Activated T-helper 9 cell treated with anti-CD3 and anti-CD28 coated beads, Interleukin-2, amount 50 U/mL, for 16 hours (primary cell): ENCODE measurements at places on chromosomes 3 and 15.

- peak; percentile 15 for DNase-seq
Observed at GRCh38 chr3:14791343-14791945, 27.3 kb upstream of the FGD5 start.

- DNase-seq, result no peak
Observed at GRCh38 chr3:133962849-133963248, 66.9 kb downstream of the SLCO2A1 start.

DNA sequence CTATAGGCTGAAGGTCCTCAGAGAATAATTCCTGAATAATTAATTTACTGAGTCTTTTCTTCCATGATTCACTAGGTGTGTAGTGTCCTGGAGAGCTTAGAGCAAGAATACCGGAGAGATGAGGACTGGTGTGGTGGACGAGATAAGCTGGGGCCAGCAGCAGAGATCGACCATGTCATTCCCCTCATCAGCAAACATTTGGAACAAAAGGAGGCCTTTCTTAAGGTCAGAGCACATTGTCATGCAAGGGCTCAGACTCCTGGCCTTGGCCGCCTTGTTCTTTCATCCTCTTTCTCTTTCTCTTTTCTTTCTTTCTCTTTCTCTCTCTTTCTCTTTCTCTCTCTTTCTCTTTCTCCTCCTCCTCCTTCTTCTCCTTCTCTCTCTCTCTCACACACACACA lies 291.4 kb upstream of the UMPS start:
- no peak for DNase-seq

- DNase-seq, result no peak
Observed at GRCh38 chr15:77530576-77530975, 102.1 kb downstream of the LINGO1 start.

GRCh38 chr3:156536524-156537316 lies 18.2 kb downstream of the SSR3 start:
- no peak for DNase-seq

- no peak for DNase-seq
Observed at GRCh38 chr15:60076045-60076444, 71.9 kb downstream of the FOXB1 start.

GRCh38 chr3:8529181-8529637 lies 27.6 kb downstream of the LMCD1 start:
- no peak for DNase-seq

DNA sequence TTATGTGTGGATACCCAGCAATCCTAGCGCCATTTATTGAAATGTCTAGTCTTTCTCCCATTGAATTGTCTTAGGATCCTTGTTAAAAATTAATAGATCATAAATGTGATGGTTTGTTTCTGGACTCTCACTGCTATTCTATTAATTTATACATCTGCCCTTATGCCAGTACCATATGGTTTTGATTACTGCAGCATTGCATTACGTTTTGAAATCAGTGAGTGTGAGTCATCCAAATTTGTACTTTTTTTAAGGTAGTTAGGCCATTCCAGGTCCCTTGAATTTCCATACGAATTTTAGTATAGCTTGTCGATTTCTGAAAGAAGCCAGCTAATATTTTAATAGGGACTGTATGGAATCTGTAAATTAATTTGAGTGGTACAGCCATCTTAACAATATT lies 648.6 kb upstream of the ZNF385D start:
- DNase-seq, result no peak

GRCh38 chr15:76517910-76518309 lies 181.3 kb downstream of the ISL2 start:
- no peak for DNase-seq

DNA sequence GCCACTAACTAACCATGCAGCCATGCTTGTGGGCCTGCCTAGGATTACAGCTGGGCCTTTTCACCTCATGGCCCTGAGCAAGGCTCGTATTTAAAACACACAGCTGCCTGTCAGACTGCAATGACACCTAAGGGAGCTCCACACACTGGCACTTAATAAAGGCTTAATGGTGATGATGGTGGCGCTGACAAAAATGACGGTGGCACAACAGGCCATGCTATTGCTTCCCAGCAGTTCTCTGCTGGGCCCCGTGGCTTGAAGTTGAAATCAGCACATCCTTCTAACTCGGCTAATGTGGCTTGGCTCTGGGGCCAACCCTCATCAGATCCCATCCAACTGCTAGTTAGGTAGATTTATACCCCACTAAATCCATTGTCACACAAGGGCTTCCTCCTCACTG lies 112.9 kb downstream of the FHIT start:
- DNase-seq, result no peak

GRCh38 chr3:170839518-170840100 lies 30.4 kb downstream of the RPL22L1 start:
- no peak for DNase-seq

GRCh38 chr3:132723024-132723950 lies 1.1 kb upstream of the NPHP3 start:
- no peak for DNase-seq

DNA sequence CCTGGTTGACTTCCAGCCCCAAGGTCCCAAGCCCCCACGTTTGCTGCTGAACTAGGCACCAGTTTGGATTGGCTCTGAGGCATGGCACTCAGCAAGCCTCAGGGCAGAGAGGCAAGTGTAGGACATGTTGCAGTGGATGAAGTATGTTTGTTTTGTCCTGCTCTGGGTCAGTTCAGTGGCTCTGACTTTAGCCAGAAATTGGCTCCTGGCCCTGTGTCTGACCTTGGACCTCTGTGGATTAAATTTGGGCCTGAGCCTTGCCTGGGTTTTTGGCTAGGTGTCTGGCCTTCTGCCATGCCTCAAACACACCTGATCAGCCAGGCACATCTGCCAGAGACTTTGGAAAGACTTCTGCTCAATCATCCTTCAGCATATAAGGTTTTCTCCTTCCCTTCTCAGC lies 3.6 kb upstream of the MRAS start:
- no peak for DNase-seq

GRCh38 chr3:20064796-20065564 lies 24.7 kb downstream of the KAT2B start:
- no peak for DNase-seq

DNA sequence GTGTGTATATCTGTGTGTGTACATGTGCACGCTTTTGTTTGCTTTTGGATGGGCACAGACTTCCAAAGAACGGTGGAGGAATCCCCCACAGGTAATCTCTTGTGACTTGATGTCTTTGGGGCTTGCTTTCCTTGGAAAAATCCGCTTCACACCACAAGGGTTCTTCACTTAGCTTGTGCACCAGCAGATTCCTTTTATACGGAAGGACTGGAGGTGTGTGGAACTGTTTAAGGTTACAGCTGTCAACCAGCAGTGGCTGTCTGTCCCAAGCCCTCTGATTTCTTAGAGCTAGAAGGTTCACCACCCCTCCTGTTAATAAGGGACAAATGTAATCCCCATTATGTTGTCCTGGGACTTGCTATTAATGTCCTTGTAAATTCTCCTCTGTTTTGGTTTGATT lies 193.5 kb downstream of the ITPR1 start:
- DNase-seq, result no peak

- no peak for DNase-seq
Observed at GRCh38 chr3:110567029-110567428, 504.6 kb upstream of the NECTIN3 start.

- DNase-seq, result no peak
Observed at GRCh38 chr3:75218577-75218976, 445.6 kb upstream of the FRG2C start.

GRCh38 chr3:8282541-8283165 lies 219.0 kb upstream of the LMCD1 start:
- DNase-seq, result no peak

- DNase-seq, result no peak
Observed at GRCh38 chr15:79474252-79474651, 42.1 kb downstream of the MINAR1 start.

GRCh38 chr15:60557191-60557618 lies 78.3 kb upstream of the ICE2 start:
- DNase-seq, result no peak

DNA sequence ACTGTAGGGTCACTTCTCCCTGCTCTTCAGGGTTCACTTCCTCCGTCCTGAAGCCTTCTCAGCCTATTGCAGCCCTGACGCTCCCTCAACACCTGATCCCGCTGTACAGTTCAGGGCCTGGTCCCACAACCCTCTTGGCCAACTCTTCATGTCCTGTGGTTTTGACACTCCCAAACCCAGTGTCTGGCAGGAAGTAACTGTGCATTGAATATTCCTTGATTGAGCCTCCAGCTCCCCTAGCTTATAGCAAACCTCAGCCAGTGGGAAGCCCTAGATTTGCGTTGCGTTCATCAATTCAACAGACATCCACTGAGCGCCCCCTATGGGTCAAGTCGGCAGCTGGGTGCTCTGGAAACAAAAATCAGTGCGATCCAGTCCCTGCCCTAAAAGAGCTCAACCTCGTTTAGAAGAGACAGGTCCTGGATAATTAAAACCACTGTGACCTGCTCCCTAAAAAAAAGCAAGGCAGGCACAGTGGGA lies 13.5 kb downstream of the UBAP1L start:
- DNase-seq, result no peak

- DNase-seq, result no peak
Observed at GRCh38 chr3:132135628-132136333, 101.0 kb upstream of the CPNE4 start.

DNA sequence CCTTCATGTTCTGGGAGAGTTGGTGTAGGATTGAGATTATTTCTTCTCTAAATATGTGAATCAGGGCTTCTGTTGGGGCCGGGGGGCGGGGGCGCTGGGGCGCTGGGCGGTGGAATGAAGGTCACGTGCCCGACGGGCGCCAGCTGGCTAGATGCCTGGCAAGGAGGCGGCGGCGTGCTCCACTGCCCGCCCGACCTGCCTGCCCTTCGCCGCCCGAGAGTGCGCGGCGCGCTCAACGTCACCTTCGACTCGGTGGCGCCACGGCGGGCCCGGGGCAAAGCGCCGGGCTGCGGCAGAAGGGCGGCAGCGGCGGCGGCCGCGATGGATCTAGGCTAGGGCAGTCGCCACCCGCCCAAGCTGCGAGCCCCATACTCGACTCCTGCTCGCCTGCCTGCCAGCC lies 47.0 kb upstream of the LHFPL4 start:
- no peak for DNase-seq

- DNase-seq, result no peak
Observed at GRCh38 chr3:116877968-116878367, 168.4 kb downstream of the TUSC7 start.

DNA sequence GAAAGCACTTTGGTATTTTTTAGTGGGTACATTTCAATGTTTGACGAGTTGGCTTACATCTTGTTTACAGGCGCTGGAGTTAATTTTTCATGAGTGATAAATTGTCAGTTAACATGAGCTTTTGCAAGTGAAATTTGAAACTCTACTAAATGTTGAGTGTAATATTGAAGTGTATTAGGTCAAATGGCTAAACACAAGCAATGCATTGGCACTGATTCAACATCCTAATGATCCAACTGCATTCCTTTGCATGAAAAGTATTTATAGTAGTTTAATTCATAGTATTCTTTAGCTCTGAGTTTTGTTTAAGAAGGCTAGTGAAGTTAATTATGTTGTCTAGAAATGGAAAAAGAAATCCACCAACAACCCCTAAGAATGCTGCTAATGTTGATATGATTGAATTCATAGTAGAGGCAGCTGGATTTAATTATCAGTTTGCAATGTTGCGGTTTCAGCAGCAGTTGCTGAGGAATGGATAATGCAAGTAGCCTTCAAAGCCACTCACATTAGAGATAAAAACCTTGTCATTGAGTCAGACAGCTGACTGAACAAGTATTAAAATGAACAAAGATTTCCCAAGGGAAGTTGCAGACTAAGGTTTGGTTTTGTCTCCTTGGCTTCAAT lies 245.6 kb upstream of the GOLIM4 start:
- no peak for DNase-seq

- DNase-seq, result no peak
Observed at GRCh38 chr3:54274607-54275006, 152.3 kb downstream of the CACNA2D3 start.

DNA sequence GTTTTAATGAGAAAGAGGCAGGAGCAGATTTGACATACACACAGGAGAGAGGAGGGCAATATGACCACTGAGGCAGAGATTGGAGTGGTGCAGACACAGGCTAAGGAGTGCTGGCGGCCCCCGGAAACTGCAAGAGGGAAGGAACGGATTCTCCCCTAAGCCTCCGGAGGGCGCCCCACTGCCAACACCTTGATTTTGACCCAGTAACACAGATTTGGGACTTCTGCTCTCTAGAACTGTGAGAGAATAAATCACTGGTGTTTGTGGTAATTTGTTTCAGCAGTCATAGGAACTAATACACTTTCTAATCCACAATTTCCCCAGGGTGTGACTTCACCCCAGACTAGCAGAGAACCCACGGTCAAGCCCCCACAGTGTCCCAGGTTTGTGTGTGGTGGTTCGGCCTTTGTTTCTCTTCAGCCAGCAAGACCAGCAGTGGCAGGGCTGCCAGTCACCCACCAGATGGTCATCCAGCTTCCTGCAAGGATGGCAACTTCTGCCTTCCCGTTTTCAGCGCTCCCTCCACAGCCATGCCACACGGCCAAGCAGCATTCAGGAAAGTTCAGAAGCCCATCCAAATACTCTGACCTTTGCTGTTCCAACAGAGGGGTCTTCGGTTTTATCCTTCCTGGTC lies 23.6 kb upstream of the TSPAN3 start:
- no peak for DNase-seq

DNA sequence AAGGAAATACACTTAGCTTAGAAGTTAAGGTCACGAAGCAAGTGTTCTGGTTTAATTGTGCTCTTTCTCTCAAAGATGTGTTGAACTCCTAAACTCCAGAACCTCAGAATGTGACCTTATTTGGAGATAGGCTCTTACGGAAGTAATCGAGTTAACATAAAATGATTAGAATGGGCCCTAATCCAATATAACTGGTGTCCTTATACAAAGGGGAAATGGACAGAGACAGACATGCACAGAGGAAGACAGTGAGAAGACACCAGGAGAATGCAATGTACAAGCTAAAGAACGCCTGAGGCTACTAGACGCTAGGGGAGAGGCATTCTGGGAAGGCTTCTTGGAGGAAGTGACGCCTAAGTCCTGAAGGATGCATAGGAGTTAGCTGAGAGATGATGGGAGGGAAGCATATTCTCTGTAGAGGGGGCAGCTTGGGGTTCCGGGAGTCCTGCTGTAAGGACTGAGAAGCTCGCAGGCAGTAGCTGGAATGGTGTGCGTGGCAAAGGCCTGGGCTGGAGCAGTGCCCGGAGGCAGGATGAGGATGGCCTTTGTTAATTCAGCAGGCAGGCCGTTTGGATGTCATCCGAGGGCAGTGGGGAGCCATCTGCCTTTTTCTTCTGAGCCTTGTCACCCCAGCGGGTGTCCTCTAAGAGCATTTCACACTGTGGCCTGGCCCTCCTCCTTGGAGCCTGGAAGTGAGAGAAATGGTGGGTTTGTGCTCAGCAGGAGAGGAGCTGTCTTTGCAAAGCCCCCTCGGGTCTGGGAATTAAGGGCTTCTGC lies 513.4 kb downstream of the SHQ1 start:
- no peak for DNase-seq

GRCh38 chr3:9934235-9934621 lies 594 bp downstream of the CRELD1 start:
- no peak for DNase-seq
